ENCODE measurements at places on chromosomes 5 and 9.

DNA sequence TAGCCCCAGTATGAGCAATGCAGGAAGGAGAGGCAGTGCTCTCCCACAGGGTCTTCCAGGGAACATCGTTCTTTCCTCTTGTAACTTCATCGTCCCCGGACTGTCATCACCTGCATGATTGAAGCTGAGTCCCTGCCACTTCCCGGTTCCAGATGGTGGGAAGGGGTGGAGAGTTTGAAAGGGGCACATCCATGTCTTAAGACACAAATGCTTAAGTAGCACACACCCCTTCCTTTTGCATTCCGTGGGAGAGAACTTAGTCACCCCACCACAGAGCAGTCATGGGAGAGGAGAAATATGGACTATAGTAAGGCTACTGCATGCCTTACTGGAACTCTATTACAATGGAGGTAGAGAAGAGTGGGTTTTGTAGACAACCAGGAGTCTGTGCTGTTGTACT lies 165.3 kb upstream of the GAS1 start:
- DNase-seq: no peak

DNA sequence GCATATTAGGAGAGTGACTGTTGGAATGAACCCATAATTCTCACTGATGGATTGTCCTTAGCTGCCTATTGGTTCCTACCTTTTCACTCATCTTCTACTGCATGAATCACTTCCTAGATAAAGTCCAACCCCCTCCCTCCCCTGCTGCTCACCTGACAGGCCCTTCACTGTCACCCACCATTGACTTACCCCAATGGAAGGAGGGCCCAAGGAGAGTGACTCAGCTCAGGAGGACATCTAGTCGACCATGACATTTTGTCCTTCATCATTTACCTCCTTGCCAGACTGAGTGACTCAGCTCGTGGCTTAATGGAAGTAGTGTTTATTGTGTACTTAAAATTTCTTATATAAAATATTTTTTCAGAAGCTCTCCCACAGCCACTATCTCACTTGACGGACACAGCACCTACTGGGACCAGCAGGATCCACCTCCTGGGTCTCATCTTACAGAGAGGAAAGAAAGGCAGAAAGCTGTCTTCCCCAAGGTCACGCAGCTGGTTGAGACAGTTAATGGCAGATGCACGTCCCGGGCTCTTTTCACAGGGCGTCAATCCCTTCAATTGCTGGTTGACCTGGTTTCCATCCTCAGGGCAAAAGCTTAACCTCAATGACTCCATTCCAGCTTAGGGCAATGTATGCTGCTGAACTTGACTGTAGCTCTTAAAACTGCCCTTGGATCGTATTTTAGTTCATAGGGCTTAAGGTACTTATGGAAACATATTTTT lies 142.3 kb downstream of the MARCHF11 start:
- no peak for DNase-seq

DNA sequence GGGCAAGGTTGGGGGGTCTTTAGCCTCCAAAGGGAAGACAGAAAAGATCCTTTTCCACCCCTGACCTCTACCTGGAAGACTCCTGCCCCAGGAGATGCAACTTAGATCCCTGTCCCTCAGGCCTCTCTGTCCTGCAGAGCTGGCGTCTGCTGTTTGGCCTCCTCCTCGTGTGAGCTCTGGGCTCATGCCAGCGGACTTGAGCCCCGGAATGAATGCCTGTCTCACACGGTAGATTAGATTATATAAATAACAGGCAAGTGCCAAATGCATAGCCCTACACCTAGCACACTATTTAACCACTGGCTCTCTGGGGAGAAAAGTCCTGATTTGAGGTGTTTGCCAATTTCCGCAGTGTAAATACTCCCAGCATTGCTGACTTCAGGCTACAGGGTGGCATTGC lies 1.4 kb upstream of the WNK2 start:
- no peak for DNase-seq

- DNase-seq: no peak
These were observed 51.9 kb downstream of the PRRT1B start for GRCh38 chr9:131597246-131597645.

DNA sequence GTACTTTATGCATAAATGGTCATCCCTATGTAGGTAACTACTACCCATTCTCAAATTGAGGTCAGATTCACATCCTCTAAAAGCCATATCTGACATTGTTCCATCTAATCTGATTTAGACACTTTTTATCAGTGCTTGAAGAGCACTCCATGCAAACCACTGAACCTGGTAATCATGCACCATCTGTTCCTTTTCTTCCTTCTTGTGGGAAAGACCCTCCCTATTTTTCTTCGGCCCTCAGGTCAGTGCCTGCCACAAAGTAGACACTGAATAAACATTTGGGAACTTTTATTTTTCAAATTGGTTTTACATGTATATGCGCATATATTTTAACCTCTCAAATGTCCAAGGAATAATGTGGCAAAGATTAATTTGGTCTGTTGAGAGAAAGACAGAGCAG lies 26.0 kb upstream of the PDE4D start:
- DNase-seq: no peak

DNA sequence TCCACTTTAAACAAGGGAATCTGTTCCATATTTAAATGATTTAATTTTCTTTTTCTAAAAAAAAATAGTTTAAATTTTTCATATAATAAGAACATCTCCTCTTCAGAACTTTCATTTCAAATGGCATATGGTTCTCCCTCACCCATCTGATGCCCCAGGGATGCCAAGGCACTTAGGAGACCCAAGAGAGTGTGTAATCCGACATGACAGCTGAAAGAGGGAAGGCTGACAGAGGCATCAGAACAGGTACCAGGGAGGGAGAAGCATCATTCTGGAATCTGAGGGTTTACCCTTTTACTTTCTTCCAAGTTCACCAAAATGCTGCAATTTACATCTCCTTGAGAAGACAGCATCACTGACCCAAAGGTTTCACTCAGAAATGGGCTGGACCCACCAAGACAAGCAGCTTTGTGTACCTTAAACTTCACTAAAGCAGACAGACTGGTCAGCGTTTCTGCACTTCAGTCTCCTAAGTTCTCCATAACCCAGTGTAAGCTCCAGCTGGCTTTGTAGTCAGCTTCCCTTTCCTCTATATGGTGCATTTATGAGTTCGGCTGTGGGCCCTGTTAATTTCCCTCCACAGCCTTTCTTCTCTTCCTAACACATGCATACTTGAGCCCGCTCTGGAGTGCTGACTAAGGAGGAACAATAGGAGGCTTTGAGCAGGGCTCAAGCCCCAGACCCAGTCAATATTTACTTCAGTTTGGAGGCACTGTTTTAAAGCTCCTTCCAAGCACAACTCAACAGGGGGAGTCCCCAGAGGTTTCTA lies 17.7 kb downstream of the EFNA5 start:
- DNase-seq: no peak

- no peak for DNase-seq
These were observed 42.5 kb downstream of the RALGPS1 start for GRCh38 chr9:126956917-126957686.

DNA sequence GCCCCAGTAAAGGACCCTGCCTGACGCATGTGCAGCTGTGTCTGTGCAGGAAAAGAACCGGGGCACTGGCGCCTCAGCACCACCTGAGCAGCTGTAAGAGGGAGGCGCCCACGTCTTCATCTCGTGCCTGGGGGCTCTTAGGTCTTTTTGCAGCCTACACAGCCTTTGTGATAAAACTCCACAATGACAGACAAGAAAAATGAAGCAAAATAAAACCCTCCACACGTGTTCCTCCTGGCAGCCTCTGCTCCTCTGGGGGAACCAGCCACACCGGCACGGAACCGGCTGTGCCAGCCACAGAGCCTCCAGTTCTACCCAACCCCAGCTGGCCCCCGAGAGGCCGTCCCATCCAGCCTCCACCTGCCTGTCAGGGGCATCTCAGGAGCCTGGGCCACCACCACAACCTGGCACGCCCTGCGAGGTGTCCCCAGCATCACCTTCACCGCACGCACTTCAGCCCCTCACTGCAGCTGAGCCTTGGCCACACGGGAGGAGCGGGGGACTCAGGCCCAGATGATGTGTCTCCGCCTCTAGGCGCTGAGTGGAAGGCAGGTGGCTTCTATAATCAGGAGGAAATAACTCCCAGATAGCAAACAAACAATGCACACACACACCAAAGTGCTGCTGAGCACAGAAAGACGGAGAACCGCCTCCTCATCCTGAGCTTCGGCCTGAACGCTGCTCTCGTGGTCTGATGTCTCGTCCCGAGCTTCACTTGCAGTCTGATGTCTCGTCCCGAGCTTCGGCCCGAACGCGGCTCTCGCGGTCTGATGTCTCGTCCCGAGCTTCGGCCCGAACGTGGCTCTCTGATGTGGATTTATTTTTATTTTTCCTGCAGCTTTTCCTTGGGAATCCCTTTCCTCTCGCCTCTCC lies 28.6 kb upstream of the NSMF start:
- no peak for DNase-seq

DNA sequence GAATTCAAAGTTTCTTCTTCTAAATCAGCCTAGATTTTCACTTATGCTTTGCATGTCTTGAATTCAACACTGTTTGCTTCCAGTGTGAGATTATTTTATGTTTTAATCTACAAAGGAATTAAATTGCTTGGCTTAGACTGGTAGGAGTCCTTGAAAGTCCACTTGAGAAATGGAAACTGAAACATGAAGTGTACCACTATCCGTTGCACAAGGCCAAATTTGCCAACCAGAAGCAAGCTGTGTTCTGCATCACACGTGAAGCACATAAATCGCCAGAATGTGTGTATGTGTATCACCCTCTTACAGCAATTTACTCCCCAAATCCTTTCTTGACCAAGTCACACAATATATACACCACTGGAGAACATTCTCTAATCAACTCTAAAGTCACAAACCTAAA lies 10.3 kb downstream of the SEMA6A start:
- DNase-seq: no peak

DNA sequence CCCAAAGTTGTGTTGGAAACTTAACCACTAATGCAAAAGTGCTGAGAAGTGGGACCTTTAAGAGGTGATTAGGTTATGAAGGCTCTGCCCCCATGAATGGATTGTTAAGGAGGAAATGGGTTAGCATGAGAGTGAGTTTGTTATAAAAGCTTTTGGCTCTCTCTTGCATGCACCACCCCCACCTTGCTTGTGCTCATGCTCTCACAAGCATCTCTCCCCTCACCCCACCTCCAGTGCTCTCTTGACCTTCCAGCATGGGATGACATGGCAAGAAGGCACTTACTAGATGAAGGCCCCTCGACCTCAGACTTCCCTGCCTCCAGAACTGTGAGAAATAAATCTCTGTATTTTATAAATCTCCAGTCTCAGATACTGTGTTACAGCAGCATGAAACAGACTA lies 52.8 kb downstream of the RICTOR start:
- no peak for DNase-seq

- peak; percentile 78 for DNase-seq
These were observed 130.9 kb downstream of the C9orf50 start for GRCh38 chr9:129489838-129490582.

- DNase-seq: no peak
These were observed 57.6 kb downstream of the ZNF618 start for GRCh38 chr9:113933671-113934070.

- no peak for DNase-seq
These were observed 200.5 kb upstream of the POU5F2 start for GRCh38 chr5:93941897-93942296.

DNA sequence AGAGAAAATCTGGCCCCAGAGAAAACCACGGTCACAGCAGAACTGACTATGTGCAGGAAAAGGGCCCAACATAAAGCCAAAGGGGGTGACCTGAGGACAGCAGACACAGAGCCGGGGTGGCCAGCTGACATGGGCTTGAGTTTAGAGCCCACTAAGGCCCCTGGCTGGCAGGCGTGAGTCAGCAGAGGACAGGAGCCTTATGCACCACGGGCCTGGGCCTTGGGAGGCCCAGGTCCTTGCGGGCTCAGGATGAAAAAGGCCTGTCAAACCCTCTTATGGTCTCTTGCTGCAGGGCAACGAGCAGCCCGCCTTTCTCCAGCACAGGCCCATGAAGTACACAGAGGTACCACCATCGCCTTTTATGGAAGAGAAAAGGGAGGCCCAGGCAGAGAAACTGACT lies 19.7 kb downstream of the STK10 start:
- DNase-seq: no peak

GRCh38 chr5:80181618-80182211 lies 74.1 kb downstream of the SERINC5 start:
- DNase-seq: peak; percentile 49

GRCh38 chr9:134275375-134275774 lies 50.9 kb upstream of the RXRA start:
- DNase-seq: no peak

DNA sequence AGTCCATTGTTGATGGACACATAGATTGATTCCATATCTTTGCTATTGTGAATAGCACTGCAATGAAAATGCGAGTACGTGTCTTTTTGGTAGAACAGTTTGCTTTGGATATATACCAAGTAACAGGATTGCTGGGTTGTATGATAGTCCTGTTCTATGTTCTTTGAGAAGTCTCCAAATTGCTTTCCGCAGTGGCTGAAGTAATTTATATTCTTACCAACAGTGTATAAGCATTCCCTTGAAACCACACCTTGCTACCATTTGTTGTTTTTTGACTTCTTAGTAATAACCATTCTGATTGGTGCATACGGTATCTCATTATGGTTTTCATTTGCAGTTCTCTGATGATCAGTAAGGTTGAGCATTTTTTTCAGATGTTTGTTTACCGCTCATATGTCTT lies 792.9 kb downstream of the PTPRD start:
- DNase-seq: no peak

All from CD4-positive, alpha-beta T cell treated with Interleukin-1 beta for 1 hour (primary cell).